ENCODE measurements at places on chromosomes 12 and 14. TPM values are rescaled to one million over a fixed set of nuclear protein-coding genes. Genes with fewer than 3 reads are reported as not detected.

- no peak for DNase-seq
These were observed 498.6 kb downstream of the SLC16A7 start for GRCh38 chr12:60094436-60094835.

DNA sequence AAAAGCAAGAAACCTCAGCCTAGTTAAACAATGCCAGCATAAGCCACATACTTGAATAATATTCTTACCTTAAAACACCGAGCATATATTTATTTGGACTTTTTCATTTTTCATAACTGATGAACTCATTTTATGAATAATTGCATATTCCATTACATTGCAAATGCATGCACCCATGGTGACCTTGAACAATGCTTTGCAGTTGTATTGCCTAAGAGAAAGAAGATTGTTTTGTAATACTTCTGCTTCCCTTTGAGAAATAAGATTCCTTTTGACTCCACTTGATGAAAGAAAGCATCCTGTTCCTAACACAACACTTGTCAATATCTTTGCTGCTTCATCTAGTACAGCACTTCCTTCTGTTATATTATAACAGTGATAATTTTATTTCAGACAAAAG is 1182.2 kb downstream of the FLRT2 start:
- DNase-seq: no peak

DNA sequence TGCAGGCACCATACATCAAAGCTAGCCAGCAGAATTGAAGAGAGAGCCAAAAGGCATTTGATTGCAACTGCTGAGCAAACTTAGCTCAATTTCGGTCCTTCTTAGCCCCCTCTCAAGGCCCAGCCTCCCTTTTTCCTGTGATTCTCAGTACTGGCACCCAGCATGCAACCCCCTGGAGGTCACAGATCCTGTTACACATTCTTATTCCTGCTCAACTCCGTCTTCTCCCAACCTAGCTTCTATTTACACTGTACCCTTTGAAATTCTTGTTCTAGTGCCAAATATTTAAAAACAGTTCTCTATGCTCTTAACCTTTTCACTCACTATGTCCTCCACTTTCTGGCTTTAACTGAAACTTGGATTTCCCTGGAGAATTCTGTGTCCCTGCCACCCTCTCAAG is 131.3 kb upstream of the CPSF6 start:
- DNase-seq: no peak

- no peak for DNase-seq
These were observed 282.4 kb downstream of the DPF3 start for GRCh38 chr14:72611506-72611905.

GRCh38 chr12:62689042-62689839 is 222.6 kb downstream of the MON2 start:
- no peak for DNase-seq

DNA sequence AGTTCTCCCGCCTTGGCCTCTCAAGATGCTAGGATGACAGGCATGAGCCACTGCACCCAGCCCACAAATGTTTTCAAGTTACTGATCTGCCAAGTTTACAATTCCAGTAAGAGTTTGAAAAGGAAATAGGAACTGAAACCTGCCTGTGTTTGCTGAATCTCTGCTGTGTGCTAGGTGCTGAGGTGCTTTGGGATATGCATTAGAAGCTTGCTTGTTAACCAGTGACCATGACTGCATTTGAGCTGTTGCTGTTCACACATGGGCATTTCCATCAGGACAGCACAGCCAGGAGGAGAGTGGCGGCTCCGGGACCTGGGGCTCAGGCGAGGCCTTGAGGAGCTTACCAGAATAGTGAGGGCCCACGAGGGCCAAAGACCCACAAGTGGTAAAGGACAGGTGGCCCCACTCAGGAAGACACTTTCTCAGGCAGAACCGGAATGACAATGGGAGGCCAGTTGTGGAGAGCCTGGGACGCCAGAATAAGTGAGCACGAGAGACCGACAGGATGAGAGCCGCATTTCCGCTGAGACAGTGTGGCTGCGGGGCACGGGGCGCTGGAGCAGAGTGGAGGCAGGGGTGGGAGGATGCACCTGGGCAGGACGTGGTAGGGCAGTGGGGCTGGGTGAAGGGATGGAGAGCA is 54.5 kb upstream of the MMP17 start:
- DNase-seq: no peak

Gene CELA1
- not detected for total RNA-seq

Gene KRT75
- not detected for total RNA-seq

Gene HCAR2
- total RNA-seq: not detected

Gene PPP2R5C
- total RNA-seq: 134 TPM

Gene ACVRL1
- total RNA-seq: 37.1 TPM

Gene OR4K13
- total RNA-seq: not detected

Gene SERPINA10
- 0.32 TPM for total RNA-seq

Gene GPRC5A
- 7.2 TPM for total RNA-seq
